Femur (tissue), 1 donor: ENCODE measurements at places on chromosomes 4 and X.

DNA sequence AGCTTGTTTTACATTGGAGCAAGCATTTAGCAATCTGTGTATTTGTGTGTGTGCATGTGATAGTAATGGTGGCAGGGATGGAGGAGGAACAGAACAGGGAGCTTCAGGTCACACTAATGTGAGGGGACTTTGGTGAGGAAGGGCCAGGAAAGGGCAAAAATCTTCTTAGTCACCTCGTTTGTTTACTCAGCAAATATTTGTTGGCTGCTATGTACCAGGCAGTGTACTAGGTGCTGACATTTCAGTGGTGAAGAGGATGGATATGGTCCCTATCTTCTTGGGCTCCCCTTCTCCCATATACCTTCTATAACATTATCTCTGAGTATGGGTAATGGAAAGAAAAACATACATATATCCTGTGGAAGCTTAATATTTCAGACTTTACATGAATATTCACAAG is 48.5 kb upstream of the HDAC8 start:
- no peak for DNase-seq

DNA sequence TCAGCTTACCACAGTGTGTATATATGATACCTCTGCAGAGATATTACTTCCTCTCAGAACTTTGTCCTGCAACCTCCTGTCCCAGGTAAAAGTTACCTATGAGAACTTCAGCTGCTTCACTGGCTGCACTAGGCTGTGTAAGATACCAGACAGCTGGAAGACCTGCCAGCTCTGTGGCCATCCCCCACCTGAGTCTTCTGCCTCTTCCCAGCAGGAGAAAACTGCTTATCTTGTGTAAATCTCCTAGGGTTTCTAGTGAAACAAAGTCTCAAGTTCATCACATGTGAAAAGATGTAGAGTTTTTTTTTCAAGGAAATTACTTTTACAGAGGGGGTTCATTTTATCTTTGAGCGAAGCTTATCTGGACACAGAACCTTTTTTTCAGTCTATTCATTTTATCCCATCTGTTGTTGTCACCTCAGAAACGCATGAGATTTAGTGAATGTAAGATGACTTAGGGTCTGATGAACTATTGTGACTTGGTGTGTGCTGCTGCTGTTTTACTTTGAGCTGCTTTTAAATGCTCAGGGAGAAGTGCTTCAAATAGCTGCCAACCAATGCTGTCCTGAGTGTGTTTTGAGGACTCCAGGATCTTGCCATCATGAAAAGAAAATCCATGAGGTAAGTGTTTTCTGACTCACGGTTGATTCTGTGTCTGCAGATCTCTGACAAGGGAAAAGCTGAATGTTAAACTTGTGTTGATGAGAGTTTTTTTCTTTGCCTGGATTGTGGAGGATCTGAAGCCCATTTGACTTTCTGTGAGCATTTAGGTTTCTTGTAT is 187.8 kb downstream of the FRAS1 start:
- no peak for DNase-seq

DNA sequence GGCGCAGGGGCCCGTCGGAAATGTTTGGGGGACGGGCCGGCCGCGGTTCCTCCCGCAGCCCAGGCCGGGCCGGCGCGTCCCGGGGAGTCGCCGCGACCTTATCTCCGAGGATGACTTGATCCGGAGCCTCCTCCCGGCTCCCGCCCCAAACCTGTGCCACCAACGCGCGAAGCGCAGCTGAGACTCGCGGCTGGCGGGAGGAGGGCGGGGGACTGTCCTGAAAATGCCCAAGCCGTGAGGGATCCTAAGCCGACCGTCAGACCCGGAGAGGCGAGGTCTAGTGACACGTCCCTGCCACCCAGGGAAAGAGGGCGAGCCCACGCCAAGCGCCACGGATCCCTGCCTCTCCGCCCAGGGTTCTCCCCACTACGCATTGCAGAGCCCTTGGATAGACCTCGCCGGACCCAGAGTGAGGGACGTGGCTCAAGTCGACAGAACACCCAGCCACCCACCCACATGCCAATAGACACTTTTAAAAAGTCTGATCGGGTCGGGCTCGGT is 26.9 kb downstream of the UTP14A start:
- no peak for DNase-seq

GRCh38 chrX:109312757-109313156 is 169.1 kb downstream of the GUCY2F start:
- no peak for DNase-seq

DNA sequence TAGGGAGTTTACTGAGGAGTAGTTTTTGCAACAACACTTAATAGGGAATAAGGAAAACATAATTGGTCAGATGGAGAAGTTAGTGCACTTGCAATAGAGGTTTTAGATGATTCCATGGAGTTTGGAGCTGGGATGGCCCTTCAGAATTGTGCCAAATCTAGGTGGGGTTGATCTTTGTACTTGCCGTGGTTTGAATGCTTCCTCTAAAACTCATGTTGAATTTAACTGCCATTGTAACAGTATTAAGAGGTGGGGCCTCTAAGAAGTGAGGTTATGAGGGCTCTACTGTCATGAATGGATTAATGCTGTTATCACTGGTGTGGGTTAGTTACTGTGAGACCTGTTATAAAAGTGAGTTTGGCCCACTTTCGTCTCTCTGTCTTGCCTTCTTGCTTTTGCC is 94.4 kb upstream of the BOD1L1 start:
- DNase-seq: no peak

DNA sequence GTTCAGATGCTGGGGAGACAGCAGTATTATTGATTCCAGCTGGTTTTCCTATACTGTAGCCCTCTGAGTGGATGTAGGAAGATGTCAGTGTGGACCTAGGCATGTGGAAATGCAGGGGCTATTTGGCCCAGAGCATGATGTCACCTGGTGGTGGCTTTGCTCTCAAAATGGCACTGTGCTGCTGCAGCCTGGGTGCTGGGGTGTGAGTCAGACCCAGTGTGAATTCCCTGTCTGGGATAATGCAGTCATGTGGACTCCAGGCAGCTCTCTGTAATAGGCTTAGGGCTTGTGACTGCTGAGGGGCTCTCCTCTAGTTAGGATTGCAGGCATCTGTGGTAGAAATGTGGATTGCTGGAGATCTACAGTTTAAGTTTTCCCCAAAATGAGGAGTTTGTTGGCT is 70.7 kb downstream of the DCAF8L2 start:
- no peak for DNase-seq

- DNase-seq: no peak
Observed at GRCh38 chrX:103461156-103461555, 58.1 kb downstream of the RAB40A start.

DNA sequence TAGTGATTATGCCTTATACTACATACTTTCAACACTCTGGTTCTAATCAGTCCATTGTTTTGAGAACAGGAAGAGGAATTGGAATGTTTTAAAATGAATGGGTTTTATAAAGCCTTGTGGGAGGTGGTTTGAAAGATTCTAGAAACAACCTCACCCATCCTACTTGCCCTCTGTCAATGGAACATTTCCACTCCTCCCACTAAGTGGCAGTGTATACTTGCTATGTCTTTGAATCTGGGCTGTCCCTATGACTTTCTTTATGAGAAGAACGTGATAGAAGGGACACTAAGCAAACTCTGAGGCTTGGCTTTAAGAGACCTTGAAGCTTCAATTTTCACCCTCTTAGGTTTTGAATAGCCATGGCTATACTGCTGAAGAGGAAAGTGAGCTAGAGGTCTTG is 611.2 kb downstream of the PPP4R3C start:
- no peak for DNase-seq
